Skin of body (tissue), 3 donors: ENCODE measurements at places on chromosomes 7 and 10. TPM values are rescaled to one million over a fixed set of nuclear protein-coding genes. Genes with fewer than 3 reads are reported as not detected.

DNA sequence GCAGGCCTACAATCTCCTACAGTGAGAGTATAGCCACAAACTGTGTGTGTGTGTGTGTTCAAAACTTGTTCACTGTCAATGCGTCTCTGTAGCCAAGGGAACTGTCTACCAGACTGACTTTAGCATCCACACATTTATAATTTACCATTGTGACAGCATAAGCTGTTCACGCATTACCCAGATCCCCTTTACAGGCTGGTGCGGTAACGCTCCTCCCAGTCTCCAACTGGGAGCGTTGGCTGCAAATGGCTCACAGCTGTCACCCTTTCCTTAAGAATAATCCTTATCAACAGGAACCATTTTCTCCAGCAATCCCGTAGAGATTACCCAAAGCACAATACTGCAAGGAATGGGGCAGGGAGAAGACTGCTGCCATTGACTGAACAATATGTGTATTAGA, 199.5 kb downstream of the GPAM start:
- DNase-seq = no peak

GRCh38 chr7:3771906-3772305, 470.9 kb downstream of the SDK1 start:
- no peak for DNase-seq

The MYOF gene
- 90.4 TPM for total RNA-seq

DNA sequence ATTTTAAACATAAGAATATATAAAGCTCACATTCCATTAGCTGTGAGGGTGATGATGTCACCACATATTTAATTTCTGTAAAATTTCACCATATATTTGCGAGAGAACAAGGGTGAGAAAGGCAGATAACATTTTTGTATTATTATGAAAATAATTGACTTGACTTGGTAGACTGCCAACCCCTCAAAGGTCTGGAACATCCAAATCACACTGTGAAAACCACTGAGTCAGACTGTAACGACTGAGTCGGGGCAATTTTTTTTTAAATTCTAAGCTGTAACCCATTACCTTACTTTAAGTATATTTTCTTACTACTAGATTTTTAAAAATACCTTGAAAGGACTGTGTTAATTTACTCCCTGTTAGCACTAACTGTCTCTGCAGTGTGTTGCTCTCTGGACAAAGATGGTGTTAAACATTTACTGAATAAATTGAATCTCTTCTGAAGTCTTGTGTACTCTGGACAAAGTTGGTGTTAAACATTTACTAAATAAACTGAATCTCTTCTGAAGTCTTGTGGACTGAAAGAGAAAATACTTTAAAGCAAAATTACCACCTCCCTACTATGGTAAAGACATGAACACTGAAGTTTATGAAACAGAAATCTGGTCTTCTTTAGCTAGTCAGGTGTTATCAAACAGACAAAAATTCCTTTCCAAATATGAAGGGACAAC, 14.1 kb downstream of the PDZD8 start:
- no peak for DNase-seq

The UNCX gene
- not detected for total RNA-seq

DNA sequence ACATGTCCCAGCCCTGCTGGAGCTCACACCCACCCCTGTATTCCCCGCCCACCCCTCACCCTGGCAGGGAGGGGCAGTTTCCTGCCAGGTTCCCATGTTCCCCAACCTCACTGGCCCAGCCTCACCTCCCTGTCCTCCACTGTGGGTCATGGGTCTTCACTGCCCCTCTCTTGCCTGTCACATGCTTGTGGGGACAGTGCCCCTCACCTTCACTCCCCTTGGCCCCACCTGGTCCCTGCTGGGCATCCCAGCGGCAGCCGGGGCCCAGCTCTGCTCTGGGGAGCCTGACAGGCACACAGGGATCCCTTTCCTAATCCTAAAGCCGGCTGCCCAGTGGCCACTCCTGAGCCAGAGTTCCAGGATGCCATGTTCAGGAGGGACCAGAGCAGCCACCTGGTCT, 21.4 kb upstream of the ZNF862 start:
- DNase-seq = no peak

- DNase-seq = peak; percentile 19
These were observed 33.8 kb downstream of the SLC26A4 start for GRCh38 chr7:107694386-107694785.

DNA sequence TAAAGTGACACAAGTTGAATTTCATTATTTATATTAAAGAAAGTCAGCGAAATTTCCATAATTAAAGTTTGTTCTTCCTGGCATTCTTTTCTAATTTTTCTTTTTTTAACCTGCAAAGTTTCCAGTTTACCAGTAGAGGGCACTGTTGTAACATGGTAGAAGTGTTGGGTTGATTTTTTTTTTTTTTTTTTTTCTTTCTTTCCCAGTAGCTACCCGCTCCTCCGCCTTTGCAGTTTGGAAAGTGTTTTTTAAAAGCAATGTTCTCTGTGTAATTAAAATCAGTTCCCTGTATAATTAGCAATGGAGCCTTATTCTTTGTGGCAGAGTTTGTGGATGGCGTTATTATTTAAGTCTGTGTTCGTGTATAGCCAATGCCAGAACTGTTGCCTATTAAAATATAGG, 53.7 kb downstream of the TAF3 start:
- DNase-seq = peak; percentile 20

- no peak for DNase-seq
These were observed 112.0 kb downstream of the GRK5 start for GRCh38 chr10:119319161-119319919.

DNA sequence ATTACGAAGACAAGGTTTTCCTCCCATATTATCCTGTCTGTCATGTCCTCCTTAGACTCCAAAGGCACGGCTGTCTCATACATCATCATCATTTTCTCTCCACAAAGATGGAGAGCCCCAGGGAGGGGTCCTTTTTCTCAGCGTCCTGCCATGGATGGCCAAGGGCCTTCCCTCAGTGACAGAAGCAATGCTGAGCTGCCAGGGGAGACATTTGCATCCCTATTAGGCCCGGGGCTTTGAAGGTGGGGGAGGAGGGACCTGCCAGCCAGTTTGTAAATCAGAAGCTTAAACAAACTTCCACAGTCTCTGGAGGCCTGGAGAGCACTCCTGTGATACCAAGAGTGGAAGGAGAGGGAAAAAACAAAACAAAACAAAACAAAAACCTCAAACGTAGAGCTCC, 112.4 kb upstream of the ADO start:
- no peak for DNase-seq

GRCh38 chr7:108418946-108419345, 37.3 kb downstream of the NRCAM start:
- no peak for DNase-seq

DNA sequence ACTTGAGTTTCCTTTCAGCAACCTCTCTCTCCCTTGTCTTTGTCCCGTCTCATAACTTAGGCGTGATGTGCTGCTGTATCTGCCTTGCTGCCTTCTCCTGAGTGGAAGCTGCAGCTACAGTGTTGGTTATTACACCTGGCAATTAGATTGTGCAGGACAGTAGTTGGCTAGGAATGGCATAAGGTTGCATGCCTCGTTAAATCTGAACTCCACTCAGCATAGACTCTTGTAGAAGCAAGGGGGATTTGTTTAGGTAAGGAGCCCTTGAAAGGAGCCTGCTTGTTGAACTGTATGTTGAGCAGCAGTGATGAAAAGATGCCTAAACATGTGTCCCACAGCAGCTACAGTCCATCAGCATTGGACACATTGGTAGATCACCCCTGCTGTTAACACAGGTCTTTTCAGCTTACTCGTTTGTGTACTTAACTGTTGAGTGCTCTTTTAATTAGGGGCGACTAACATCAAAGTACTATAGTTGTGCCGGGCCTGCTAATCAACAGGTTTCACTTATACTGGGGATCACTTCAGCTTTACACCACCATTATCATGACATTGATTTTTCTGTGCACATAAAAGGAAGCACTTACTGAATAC, 225.0 kb downstream of the AUTS2 start:
- DNase-seq = no peak

- no peak for DNase-seq
These were observed 145.7 kb upstream of the AHR start for GRCh38 chr7:17152721-17153120.

DNA sequence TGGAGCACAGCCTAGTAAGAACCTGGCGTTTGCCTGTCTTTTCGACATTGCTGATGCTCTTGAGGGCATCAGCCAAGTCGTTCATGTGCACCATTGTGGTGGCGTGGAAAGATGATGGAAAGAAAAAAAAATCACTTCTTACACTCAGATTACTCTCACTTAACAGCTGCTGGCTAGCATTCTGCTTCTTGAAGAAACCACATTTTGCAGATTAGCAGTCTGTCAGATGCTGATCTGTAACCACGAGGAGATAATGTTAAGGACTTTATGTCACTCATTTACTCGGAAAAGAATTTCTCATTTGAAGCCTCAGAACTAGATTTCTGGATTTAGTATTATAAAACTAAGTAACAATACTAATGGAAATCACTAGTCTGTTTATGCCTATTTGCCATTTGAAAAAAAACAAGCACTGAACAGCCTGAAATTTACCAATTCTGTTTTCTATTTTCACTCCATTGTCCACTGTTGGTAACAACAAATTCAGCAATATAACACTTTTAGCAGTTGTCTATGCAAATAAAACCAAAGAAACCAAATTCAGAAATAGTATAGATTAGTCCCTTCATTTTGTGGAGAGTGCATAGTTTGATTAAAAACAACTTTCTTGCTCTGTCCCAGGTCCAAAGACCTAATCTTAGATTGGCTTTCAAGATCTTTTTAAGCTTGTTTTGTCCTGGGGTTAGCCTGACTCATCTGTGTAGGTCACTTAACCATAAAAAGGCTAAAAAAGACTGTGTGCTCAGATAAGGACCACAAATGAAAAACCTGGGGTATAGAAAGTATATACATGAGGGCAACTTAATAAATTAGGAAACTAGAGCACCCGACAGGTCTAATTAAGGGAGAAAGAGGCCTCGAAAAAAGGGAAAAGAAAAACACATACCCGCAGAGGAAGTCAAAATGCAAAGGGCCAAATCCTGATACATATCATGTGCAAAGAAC, 67.5 kb downstream of the NT5C2 start:
- no peak for DNase-seq

GRCh38 chr7:135792866-135793265, 44.3 kb upstream of the FAM180A start:
- no peak for DNase-seq

The ZNF365 gene
- total RNA-seq = 2.7 TPM

DNA sequence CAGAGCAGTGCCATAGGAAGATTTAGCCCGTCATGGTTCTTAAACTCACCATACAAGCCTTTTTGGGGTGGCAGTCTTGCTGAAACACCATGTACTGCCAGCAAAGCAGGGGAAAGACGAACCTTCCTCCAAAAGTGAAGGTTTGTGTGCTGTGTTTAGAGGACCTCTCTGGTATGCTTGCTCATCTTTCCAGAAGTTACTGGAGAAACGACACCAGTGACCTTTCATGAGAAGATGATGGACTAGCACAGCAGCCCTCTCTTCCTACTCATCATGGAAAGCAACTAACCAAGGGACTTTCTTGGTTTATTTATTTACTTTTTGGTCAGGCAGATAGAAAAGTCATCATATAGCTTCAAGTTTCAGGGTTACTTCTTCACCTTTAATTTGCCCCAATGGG, 247.4 kb downstream of the PTEN start:
- DNase-seq = no peak

The PTPRZ1 gene
- total RNA-seq = 47.6 TPM

The GHRHR gene
- not detected for total RNA-seq

The CPN1 gene
- not detected for total RNA-seq

DNA sequence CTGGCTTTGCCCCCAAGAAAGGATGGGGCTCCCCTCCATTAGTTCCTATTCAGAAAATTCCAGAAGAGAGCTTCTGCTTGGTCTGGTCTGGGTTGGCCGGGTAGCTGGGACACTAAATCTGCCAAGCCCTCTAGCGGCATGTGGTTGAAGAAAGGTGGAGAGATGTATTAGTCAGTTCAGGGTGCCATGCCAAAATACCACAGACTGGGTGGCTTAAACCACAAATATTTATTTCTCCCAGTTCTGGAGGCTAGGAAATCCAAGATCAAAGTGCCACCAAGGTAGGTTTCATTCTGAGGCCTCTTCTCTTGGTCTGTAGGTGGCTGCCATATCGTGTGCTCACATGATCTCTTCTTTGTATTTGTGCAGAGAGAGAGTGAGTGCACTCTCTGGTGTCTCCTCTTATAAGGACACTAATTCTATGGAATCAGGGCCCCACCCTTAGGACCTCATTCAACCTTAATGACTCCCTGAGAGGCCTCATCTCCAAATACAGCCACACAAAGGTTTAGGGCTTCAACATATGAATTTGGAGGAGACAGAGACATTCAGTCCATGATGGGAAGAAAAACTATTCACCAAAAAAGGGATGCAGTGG, 38.7 kb upstream of the MTPAP start:
- no peak for DNase-seq

GRCh38 chr7:23532490-23533237, 883 bp upstream of the TRA2A start:
- DNase-seq = no peak

DNA sequence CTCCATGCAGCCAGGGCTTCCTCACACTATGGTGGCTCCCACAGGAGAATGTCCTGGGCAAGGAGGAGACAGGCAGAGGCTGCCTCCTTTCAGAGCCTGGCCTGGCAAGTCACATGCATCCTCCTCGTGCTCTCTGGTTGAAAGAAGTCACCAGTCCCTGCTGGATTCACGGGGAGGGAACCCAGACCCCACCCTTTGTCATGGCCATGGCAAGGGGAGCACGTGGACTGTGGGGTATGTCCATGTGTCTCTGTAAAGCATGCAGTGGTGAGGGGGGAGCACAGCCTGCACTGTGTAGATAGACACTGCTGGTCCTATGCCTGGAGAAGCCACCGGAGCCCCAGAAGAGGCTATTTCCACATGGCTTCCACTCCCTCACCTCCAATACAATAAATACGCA, 225.0 kb downstream of the TCERG1L start:
- DNase-seq = no peak

DNA sequence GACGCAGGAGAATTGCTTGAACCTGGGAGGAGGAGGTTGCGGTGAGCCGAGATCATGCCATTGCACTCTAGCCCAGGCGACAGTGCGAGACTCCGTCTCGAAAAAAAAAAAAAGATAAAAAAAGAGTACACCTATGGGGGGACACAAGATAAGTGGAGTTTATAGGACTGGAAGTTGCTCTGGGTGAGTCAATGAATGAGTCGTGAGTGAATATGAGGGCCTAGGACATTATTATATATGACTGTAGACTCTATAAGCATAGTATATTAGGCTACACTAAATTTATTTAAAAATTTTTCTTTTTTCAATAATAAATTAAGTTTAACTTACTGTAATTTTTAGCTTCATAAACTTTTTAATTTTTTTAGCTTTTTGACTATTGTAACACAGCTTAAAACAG, 19.4 kb upstream of the SGCE start:
- DNase-seq = no peak

- DNase-seq = no peak
These were observed 47.7 kb upstream of the STRIP2 start for GRCh38 chr7:129386506-129386905.

DNA sequence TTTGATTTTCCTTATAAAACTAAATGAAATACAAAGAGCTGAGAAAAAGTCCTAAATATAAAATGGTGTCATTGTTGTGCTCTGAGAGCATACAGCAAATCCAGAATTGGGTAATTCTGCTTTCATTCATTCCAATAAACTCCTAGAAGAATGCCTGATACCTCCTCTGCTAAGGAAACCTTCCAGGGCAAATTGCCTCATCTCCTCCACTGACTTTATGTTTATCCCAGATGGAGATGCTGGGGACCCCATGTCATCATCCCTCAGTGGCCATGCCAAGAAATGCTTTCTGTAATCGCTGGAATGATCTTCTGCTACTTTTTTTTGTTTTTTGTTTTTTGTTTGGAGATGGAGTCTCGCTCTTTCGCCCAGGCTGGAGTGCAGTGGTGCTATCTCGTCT, 119.3 kb upstream of the PRKCQ start:
- DNase-seq = peak; percentile 25

The PAPOLB gene
- total RNA-seq = 0.30 TPM

The ASAH2B gene
- 3.4 TPM for total RNA-seq

The SPACDR gene
- total RNA-seq = 0.49 TPM

The TRDMT1 gene
- 17.7 TPM for total RNA-seq

The KBTBD2 gene
- 48.4 TPM for total RNA-seq
